ENCODE measurements at places on chromosomes 16 and 17. TPM values are rescaled to one million over a fixed set of nuclear protein-coding genes. Genes with fewer than 3 reads are reported as not detected.

Gene IGSF6
- total RNA-seq, result under 0.01 TPM

Gene GGA2
- total RNA-seq, result 21.2 TPM

Gene KRTAP4-1
- not detected for total RNA-seq

Gene ASGR1
- total RNA-seq, result 14.8 TPM

Gene TMC5
- total RNA-seq, result under 0.01 TPM

Gene OR2C1
- not detected for total RNA-seq

Gene GDPD3
- 1.4 TPM for total RNA-seq

Gene PRDM7
- not detected for total RNA-seq

Gene MYH11
- under 0.01 TPM for total RNA-seq

Gene SLC5A11
- total RNA-seq, result 0.13 TPM

Gene NPIPA5
- 0.64 TPM for total RNA-seq

Gene SLC16A6
- 1.0 TPM for total RNA-seq

Gene COIL
- 10.9 TPM for total RNA-seq

Gene DPH1
- total RNA-seq, result 13.5 TPM

Gene RUNDC3A
- total RNA-seq, result 0.25 TPM

Gene NDRG4
- total RNA-seq, result 368 TPM

Gene DBNDD1
- 12.3 TPM for total RNA-seq

Gene ST6GALNAC2
- total RNA-seq, result 0.25 TPM

Gene CES1
- not detected for total RNA-seq

Gene RAP1GAP2
- total RNA-seq, result 1.4 TPM

Gene CCL2
- total RNA-seq, result 102 TPM

Gene AURKB
- 15.4 TPM for total RNA-seq

Gene RTN4RL1
- 0.25 TPM for total RNA-seq

Gene FA2H
- total RNA-seq, result not detected
